GM10248 (cell line): ENCODE measurements at places on chromosomes 6 and 20.

DNA sequence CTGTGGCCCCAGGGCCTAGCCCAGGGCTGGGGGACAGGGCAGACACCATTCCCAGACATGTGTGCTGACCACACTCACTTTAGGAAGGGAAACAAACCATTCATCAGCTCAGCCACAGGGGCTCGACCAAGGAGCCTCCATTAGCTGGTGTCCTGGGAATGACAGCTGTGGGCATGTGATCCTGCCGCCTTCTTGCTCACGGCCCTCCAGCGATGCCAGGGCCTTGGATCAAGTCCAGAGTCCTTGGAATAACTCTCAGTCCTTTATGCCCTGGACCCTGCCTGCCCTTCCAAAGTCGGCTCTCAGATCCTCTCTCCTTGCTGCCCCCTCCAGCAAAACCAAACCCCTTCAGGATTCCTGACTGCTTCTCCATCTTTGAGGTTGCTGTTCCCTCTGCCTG is 165.0 kb upstream of the RNF24 start:
- DNase-seq, result no peak

DNA sequence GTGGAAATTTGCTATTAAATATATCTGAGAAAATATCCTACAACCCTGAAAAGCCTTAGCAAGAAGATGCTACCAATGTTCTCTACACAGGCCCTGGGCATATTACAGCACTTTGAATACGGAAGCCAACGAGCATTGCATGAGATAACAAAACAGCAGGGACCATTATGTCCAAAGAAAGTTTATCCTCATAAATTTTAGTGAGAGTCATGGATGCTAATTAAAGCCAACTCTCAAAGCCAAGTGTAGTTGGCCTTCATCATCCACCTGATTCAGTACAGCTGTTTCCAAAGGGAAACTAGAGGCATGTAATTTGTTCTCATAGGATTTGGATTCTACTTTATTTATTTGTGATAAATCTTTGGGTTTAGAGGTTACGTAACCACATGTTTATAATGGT is 564.8 kb downstream of the RFPL4B start:
- DNase-seq, result no peak

- DNase-seq, result no peak
Measured at GRCh38 chr20:34402461-34402860, 39.4 kb downstream of the ITCH start.

GRCh38 chr6:148044921-148045320 is 297.7 kb upstream of the SASH1 start:
- DNase-seq, result no peak

DNA sequence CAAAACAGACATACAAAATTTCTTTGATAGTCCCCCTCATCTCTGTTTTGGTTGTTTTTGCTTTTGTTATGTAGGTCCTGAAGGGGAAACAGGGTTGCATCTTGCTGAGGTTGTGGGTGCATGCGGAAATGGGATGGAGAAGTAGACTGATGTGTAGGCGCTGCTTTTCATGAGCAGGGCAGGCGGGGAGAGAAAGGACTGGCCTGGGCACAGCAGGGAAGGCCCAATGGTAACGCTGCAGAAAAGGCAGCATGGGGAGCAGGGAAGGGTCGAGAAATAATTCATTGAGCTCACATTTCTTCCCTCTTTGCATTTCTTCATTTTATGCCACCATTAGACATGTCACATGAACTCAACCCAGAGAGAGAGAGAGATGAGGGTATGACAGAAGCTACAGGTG is 74.3 kb upstream of the CCN2 start:
- DNase-seq, result no peak

GRCh38 chr6:138307816-138308730 is 69.6 kb upstream of the SMIM28 start:
- DNase-seq, result no peak

DNA sequence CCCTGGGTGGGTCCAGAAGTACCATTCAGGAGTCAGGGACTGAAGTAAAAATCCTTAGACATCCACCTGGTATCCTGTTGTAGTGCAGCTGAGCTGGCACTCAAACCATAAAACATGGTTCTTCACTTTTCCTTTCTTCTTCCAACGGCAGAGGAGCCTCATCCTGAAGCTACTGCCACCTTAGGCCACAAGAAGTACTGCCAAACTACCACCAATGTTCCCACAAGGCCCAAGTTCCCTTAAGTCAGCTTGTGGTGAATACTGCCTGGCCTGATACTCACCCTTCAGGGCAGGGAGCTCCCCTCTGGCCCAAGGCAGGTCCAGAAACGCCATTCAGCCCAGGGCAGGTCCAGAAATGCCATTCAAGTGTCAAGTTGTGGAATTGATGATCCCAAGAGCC is 1053.4 kb upstream of the CITED2 start:
- no peak for DNase-seq
